A549 treated with ZK216348 at 1 μM for 4 hours (cell line): ENCODE measurements at places on chromosomes 2 and 18. TPM values are rescaled to one million over a fixed set of nuclear protein-coding genes. Genes with fewer than 3 reads are reported as not detected.

CYBRD1 gene
- 19.5 to 35.8 TPM (median 30.6 TPM) in 5 replicates for total RNA-seq

UGT1A5 gene
- not detected in 5 replicates for total RNA-seq

POU3F3 gene
- total RNA-seq = 0.05 to 0.06 TPM in 2 of 5 replicates, not detected in the others

DUSP11 gene
- total RNA-seq = 28.7 to 38.6 TPM (median 36.5 TPM) in 5 replicates

ITPRIPL1 gene
- total RNA-seq = not detected in 5 replicates

C1QL2 gene
- 0.15 to 0.28 TPM (median 0.20 TPM) in 4 of 5 replicates, not detected in the other for total RNA-seq

MAP3K19 gene
- not detected in 5 replicates for total RNA-seq
